ENCODE measurements at places on chromosomes 1 and 21. TPM values are rescaled to one million over a fixed set of nuclear protein-coding genes. Genes with fewer than 3 reads are reported as not detected.

DNA sequence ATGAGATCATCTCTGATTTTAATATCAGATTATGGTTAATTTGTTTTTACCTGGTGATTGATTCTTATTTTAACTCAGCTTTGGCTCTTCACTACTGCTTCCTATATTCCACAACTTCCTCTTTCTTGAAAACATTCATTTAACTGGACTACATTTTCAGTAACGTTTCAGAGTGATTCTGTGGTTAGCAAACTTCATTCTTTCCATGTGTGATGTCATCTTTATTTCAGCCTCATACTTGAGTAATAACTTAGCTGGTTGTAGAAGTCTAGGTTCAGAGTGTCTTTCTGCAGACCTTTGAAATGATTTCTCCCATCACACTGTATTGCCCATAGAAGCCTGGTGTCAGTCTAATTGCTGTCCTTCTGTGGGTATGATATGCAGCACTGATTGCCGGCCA lies 36.0 kb upstream of the SLC35F3 start:
- H3K4me1 ChIP-seq = no peaks in the 10 kb centered on the region
- H3K4me3 ChIP-seq = no peak overlapping the region
- no peaks in the 10 kb centered on the region for H3K36me3 ChIP-seq
- no peak for DNase-seq

DNA sequence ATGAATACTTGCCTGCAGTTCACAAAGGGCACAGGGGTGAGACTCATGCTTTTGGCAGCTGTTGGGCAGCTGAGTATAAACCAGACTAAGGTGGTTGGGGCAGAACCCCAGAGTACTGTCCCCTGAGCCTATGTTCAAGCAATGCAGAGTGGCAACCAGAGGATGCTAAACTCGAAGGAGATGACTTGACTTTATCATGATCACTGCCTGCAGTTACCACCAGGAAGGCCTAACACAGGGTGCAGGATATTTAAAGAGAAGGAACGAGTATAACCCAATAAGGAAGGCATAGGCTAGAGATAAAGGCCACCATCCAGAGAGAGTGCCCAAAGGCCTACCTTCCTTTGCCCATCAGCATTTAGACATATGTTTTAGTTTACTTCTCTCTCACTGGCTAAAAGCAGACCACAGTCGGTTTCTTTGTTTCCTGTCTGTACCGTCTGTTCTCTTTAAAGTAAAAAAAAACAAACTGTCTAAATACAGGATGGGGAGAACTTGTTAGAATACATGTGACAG lies 83.3 kb downstream of the MPZL1 start:
- no peak overlapping the region for H3K27ac ChIP-seq
- no peak overlapping the region for H3K4me3 ChIP-seq
- H3K27me3 ChIP-seq = no peaks in the 10 kb centered on the region
- no peaks in the 10 kb centered on the region for H3K4me1 ChIP-seq

GRCh38 chr21:41229509-41230248 lies 61.7 kb downstream of the BACE2 start:
- no peaks in the 10 kb centered on the region for H3K27me3 ChIP-seq
- H3K4me1 ChIP-seq = no peaks in the 10 kb centered on the region
- no peak overlapping the region for H3K4me3 ChIP-seq
- H3K36me3 ChIP-seq = no peaks in the 10 kb centered on the region

DNA sequence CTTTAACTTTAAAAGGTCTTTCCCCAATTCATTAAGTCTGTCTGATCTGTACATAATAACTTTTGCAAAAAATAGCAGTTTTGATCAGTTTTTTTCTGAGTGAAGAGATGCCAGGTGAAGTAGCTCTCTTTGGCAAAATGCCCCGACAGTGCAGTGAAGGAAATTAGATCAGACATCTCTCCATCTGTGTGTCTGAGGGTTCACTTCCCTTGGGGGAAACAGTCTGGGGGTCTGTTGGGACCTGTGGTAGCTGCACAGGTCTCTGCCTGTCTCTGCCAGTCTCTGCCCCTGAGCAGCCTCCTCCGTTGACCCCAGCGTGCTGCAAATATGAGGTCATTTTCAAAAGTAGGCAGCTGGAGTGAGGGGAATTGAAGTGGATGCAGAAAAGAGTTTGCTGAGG lies 54.5 kb downstream of the TBCE start:
- no peaks in the 10 kb centered on the region for H3K36me3 ChIP-seq
- DNase-seq = no peak
- H3K4me3 ChIP-seq = no peak overlapping the region
- no peaks in the 10 kb centered on the region for H3K4me1 ChIP-seq

GRCh38 chr21:45592626-45593134 lies 50.4 kb upstream of the SLC19A1 start:
- no peak overlapping the region for H3K27ac ChIP-seq
- no peak for DNase-seq
- no peaks in the 10 kb centered on the region for H3K27me3 ChIP-seq
- H3K4me3 ChIP-seq = no peak overlapping the region

DNA sequence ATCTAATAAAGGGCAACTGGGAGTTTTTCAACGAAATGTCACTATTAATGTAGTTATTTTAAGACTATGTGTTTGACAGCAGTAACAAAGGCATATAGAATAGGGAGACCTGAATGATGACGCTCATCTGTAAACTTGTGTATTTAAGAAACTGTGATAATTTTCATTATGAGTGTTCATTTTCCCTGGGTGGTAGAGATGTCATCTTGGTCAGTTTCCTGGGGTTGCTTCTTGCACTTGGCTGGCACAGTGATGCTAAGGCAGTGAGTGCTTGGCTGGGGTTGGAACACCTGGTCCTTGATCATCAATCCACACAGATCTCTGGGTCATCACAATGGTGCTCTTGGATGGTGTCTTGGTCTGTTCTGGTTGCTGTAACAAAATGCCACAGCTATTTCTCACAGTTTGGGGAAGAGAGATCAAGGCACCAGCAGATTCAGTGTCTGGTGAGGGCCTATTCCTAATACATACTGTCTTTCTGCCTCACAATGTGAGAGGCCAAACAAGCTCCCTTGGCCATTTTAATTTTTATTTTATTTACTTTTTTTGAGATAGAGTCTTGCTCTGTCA lies 7.9 kb upstream of the SMYD2 start:
- H3K4me3 ChIP-seq = no peak overlapping the region
- no peaks in the 10 kb centered on the region for H3K36me3 ChIP-seq
- H3K4me1 ChIP-seq = no peaks in the 10 kb centered on the region
- peaks cover 3% of the 10 kb centered on the region for H3K27me3 ChIP-seq
- no peak overlapping the region for H3K27ac ChIP-seq

DNA sequence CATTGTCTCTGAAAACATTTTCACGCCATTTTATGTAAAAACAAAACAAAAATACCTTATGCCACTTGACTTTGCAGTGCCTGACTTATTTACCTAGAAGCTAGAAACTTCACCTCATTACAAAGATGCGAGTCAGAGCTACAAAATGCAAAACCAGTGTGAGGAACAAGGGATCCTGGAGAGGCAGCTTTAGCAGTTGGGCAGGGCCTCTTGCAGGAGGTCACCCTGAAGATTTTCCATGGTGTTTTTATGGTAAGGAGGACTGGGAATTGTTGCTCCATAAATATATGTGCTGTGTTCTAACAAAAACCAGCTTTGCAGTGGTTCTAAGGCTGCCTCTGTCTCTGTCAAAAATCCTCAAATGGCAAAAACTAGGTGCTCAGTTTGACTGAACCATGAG lies 36.4 kb upstream of the TARBP1 start:
- no peaks in the 10 kb centered on the region for H3K4me1 ChIP-seq
- H3K36me3 ChIP-seq = no peaks in the 10 kb centered on the region
- no peaks in the 10 kb centered on the region for H3K27me3 ChIP-seq
- H3K27ac ChIP-seq = peak overlapping the region; percentile 54
- H3K4me3 ChIP-seq = no peak overlapping the region

DNA sequence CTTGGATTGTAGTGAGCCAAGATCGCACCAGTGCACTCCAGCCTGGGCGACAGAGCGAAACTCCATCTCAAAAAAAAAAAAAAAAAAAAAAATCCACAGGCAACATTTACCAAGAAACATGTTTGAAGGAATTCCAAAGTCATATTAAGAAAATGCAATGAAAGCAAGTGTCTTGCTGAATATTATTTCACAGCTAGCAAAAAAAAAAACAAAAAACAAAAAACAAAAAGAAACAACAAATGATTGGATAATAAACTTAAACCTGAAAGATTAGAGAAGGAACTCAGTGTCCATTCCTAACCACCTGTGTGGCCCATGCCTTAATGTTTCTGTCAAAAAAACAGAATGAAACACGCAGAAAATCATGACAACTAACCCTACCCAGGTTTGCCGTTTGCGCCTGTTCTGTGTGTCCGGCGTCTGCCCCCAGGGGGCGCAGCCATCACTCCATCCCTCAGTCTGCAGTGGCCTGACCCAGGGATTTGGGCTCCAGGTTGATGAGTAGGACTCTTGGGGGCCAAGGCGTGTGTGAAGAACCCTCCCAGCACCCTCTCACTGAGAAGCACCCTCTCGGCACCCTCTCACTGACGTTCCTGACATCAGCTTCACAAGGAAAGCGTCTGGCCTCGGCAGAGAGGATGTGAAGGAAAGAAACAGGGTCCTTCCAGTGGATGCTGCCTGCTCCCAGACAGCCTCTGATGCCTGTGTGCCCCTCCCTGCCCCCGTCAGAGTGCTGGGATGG lies 19.2 kb upstream of the PTTG1IP start:
- no peaks in the 10 kb centered on the region for H3K27me3 ChIP-seq
- peak; percentile 16 for DNase-seq
- H3K4me1 ChIP-seq = no peaks in the 10 kb centered on the region
- H3K4me3 ChIP-seq = no peak overlapping the region
- no peaks in the 10 kb centered on the region for H3K36me3 ChIP-seq

- H3K4me3 ChIP-seq = no peak overlapping the region
- H3K27me3 ChIP-seq = no peaks in the 10 kb centered on the region
- H3K4me1 ChIP-seq = no peaks in the 10 kb centered on the region
These were observed 47.8 kb downstream of the SKI start for GRCh38 chr1:2275796-2276536.

- DNase-seq = no peak
- H3K4me1 ChIP-seq = peaks cover 7% of the 10 kb centered on the region
- H3K27me3 ChIP-seq = no peaks in the 10 kb centered on the region
- H3K36me3 ChIP-seq = no peaks in the 10 kb centered on the region
These were observed 22.2 kb upstream of the GNG12 start for GRCh38 chr1:67855444-67855843.

The CPTP gene
- 14.8 TPM for total RNA-seq

The COL24A1 gene
- 0.06 TPM for total RNA-seq

The SPRR2G gene
- total RNA-seq = not detected

The CSF3R gene
- 13.4 TPM for total RNA-seq

The SPRR2F gene
- total RNA-seq = not detected

The OR10X1 gene
- not detected for total RNA-seq
